Endodermal cell (in vitro differentiated cells): ENCODE measurements at places on chromosomes 12 and 14. TPM values are rescaled to one million over a fixed set of nuclear protein-coding genes. Genes with fewer than 3 reads are reported as not detected.

DNA sequence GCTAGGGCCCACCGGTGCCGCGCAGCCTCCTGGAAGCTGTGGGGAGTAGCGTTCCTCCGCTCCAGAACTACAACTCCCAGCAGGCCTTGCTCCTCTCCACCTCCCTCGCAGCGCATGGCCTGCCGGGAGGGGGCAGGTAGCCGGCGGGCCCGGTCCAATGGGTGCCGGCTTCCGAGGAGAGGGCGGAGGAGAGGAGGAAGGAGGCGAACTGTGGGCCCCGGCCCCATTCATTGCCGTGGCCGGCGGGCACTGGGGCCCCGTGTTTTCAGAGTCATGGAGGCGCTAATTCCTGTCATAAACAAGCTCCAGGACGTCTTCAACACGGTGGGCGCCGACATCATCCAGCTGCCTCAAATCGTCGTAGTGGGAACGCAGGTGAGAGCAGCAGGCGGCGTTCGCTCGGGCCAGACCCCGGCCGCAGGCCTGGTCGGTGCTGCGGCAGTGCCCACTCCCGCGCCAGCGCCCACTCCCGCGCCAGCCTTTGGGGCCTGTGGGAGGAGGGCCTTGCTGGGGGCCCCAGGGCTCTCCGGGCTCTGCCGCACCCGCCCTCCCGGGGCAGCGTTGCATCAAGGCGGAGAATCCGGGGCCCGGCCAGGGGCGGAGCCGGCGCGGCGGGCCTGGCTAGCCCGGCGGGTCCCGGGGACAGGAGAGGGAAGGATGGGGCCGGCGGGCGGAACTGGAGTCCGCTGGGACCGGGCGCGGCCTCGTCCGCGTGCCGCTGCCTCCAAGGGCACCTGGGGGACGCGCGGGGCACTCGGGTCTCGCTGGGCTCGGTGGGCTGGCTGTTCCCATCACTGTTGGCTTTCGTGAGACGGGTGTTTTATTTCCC is at the start of gene DNM1L:
TSS of gene DNM1L (plus strand) at position 211 of the 829 bp plus-strand sequence. CDS start at position 274, 63 bp downstream.
- H3K4me1 ChIP-seq: no peaks in the 10 kb centered on the region
- peak; percentile 100 for DNase-seq
- no peaks in the 10 kb centered on the region for H3K27me3 ChIP-seq
- H3K36me3 ChIP-seq: no peaks in the 10 kb centered on the region

DNA sequence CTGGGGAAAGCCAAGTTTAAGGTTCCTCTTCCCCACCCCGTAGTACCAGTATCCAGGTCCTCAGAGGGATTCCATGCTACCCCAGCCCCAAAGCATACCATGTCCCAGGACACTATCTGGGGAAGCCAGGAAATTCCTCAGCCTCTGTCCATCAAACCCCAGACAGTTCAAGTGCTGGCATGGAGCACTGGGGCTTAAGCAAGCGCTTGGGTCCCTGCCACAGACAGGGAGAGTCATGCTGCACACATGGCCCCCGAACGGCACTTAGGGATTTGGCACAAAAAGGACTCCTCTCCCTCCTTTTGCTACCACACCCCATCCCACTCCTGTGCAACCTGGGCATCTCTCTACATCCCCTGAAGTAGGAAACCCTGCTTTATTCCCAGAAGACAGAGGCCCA is 21.8 kb downstream of the ADCY6 start:
- no peaks in the 10 kb centered on the region for H3K27me3 ChIP-seq
- no peak overlapping the region for H3K27ac ChIP-seq
- peaks cover 45% of the 10 kb centered on the region for H3K36me3 ChIP-seq
- peaks cover 3% of the 10 kb centered on the region for H3K4me1 ChIP-seq
- H3K4me3 ChIP-seq: no peak overlapping the region

GRCh38 chr14:71408362-71409030 is 501.2 kb downstream of the PCNX1 start:
- H3K36me3 ChIP-seq: peaks cover 5% of the 10 kb centered on the region
- peak overlapping the region; percentile 42 for H3K4me3 ChIP-seq
- no peak for DNase-seq
- no peaks in the 10 kb centered on the region for H3K27me3 ChIP-seq
- H3K4me1 ChIP-seq: peaks cover 19% of the 10 kb centered on the region
- H3K27ac ChIP-seq: no peak overlapping the region

DNA sequence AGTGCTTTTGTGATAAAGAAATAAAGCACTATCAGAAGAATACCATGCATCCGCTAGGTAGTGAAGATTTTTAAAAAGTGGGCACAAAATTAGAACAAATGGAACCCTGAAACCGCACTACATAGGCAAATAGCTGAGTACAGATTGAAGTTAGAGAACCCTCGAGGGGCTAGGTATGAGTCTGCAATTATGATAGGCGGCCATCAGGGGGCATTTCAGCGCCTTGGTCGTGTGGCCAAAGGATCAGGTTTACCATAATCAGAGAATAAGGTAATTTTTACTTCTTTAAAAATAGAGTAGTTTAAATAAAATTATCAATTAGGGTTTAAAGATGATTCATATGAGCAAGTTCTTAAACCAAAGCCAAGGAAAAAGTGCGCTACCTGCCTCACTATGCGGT is 129.8 kb downstream of the TMX1 start:
- peaks cover 8% of the 10 kb centered on the region for H3K4me1 ChIP-seq
- H3K27ac ChIP-seq: no peak overlapping the region
- H3K4me3 ChIP-seq: no peak overlapping the region
- peak; percentile 62 for DNase-seq
- no peaks in the 10 kb centered on the region for H3K27me3 ChIP-seq

DNA sequence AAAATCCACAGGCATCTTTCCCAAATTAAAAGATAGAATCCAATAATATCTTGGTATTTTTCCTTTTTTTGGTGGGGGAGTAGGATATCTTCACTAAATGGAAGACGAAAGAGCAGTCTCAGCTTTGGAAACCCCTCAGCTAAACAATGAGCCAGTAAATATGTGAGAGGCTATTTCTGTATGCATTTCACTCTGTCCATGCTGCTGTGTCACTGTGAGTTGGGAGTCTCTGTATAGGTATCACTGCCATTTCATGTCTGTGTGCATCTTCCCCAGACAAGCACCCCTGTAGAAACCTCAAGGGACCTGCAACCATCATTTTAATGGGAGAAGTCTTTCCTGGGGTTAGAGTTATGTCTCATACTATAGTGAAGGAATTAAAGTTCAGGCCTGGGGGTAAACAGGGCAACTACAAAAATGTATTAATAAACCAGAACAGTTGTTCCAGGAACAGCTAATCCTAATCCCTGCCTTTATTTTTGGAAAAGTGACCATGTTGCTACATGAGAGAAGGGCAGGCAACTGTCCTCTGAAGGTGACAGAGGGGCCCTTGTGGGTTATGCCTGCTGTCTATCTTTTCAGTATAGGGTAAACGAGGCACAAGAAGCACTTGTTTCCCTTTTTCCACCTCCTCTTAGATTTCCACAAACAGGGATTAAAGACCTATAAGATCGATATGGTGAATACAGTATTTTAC is 11.3 kb upstream of the STAC3 start:
- H3K4me3 ChIP-seq: peak overlapping the region; percentile 36
- H3K36me3 ChIP-seq: peaks cover 42% of the 10 kb centered on the region
- no peaks in the 10 kb centered on the region for H3K27me3 ChIP-seq
- peaks cover 21% of the 10 kb centered on the region for H3K4me1 ChIP-seq

GRCh38 chr12:11580125-11580751 is 69.2 kb upstream of the ETV6 start:
- H3K27me3 ChIP-seq: peaks cover 5% of the 10 kb centered on the region
- no peak overlapping the region for H3K27ac ChIP-seq
- no peak overlapping the region for H3K4me3 ChIP-seq
- DNase-seq: no peak

DNA sequence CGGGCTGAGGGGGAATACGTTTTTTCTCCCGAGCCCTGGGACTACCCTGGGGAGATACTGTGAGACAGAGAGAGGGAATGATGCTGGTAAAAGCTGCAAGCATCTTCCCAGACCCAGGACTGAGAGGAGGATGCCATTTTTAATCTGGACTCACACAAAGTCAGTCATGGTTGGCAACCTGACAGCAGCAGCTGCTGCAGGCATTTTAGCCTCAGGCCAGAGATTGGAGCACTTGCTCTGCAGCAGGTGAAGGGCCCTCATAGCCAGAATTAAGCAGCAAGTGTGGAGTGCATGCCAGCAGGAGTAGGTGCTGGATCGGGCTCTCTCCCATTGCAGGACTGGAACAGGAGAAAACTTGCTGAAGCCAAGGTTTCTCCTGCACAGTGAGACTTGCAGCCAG is 361.1 kb upstream of the CLEC14A start:
- DNase-seq: no peak
- no peaks in the 10 kb centered on the region for H3K36me3 ChIP-seq
- H3K27ac ChIP-seq: no peak overlapping the region

DNA sequence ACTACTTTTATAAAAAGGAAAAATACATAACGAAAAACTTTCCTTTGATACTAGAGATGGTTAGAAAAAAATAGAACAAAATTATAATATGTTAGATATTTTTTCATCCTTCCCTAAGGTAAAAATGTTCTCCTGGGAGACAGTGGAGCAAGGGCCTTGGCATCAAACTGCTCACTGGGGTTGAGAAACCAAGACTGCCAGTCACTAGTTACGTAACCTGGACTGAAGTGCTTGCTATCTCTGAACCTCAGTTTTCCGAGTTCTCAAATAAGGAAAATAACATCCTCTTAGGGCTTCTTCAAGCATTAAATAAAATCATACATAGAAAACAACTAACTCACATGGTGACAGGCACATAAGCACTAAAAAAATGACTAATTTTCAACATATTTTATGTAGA is 48.2 kb upstream of the FRMD6 start:
- H3K4me1 ChIP-seq: no peaks in the 10 kb centered on the region
- no peak overlapping the region for H3K4me3 ChIP-seq
- no peaks in the 10 kb centered on the region for H3K27me3 ChIP-seq
- no peak for DNase-seq

GRCh38 chr14:76464856-76465255 is 88.9 kb downstream of the ESRRB start:
- H3K4me1 ChIP-seq: no peaks in the 10 kb centered on the region
- no peak overlapping the region for H3K4me3 ChIP-seq
- DNase-seq: no peak
- H3K27me3 ChIP-seq: no peaks in the 10 kb centered on the region
- no peak overlapping the region for H3K27ac ChIP-seq
- no peaks in the 10 kb centered on the region for H3K36me3 ChIP-seq

DNA sequence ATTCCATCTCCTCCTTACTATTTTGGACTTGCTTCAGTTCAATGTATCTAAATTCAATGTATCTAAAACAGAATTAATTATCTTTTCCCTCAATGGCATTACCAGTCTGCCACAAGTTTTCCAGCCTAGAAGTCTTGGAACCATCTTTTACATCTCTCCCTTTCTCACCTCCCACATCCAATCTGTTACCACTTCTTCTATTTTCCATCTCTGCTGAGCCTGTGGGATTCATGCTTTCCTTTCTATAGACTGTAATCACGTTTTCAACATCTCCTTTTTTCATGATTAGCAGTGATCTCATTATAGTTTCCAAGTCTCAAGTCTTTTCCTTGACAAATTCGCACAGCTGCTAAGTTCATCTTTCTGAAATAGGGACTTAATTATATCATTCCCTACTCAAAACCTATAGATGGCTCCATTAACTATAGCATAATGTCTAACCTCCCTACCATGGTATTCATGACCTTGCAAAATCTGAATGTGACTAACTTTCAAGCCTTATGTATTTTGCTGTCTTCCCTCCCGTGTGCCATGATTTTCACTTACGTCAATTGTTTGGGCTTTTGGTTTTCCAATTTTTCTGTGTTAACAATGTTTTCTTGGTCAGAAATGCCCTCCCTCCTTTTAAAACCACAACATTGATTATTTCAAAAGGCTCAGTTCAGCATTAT is 20.5 kb upstream of the PTPRB start:
- no peak for DNase-seq
- H3K27ac ChIP-seq: no peak overlapping the region
- H3K27me3 ChIP-seq: no peaks in the 10 kb centered on the region
- no peaks in the 10 kb centered on the region for H3K4me1 ChIP-seq
- H3K36me3 ChIP-seq: no peaks in the 10 kb centered on the region

DNA sequence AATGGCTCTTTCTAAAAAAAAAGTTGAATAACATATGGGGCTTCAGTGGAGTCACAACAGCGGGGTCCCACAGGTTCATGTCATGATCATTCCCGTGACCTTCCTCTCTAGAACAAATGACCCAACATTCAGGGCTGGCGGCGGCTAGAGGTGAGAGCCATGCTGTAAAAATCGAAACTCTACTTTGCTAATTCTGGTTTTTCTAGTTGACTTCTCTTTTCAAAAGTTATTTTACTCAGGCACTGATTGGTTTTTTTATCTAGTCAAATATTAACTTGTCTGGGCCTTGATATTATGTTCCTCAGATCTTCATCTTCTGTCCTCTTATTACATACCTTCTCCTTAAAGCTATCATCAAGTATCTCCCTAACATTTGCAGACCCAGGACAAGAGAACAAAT is 402.9 kb upstream of the SOX5 start:
- DNase-seq: no peak
- H3K4me1 ChIP-seq: no peaks in the 10 kb centered on the region
- no peaks in the 10 kb centered on the region for H3K27me3 ChIP-seq
- no peak overlapping the region for H3K4me3 ChIP-seq

MSRB3 gene
- 0.72 and 1.2 TPM in 2 replicates for total RNA-seq

SELPLG gene
- 0.13 and 0.14 TPM in 2 replicates for total RNA-seq

CYP46A1 gene
- 0.38 to 0.55 TPM (median 0.46 TPM) in 3 replicates for total RNA-seq
